Cardiac septum (tissue), 1 donor: ENCODE measurements at places on chromosomes 1 and 21. TPM values are rescaled to one million over a fixed set of nuclear protein-coding genes. Genes with fewer than 3 reads are reported as not detected.

DNA sequence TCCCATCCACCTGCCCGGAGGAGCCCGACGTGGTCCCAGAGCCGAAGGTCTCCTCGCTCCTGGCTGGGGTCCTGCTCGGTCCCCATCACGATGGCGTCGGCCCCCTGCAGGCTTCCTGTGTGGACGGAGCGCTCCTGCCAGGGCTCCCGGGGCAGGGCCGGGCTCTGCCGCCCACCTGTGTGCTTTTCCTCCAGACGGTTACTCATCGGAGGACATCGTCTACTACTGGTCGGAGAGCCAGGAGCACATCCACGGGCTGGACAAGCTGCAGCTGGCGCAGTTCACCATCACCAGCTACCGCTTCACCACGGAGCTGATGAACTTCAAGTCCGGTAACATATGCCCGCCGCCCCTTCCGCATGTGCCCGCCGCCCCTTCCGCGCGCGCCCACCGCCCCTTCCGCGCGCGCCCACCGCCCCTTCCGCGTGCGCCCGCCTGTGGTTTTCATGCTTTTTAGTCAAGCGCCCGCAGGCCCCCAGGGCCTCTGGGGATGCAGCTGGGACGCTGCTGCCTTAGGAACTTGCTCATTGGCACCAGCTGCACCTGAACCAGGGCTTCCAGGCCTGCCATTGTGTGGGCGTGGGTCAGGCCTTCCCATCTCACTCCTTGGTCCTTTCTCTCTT lies 8.9 kb downstream of the GABRD start:
- no peak for DNase-seq

GRCh38 chr1:226985839-226986463 lies 45.9 kb downstream of the COQ8A start:
- no peak for DNase-seq

- DNase-seq: no peak
These were observed 22.3 kb downstream of the MFSD2A start for GRCh38 chr1:39977202-39977601.

GRCh38 chr1:173205146-173206051 lies 1.7 kb downstream of the TNFSF4 start:
- no peak for DNase-seq

DNA sequence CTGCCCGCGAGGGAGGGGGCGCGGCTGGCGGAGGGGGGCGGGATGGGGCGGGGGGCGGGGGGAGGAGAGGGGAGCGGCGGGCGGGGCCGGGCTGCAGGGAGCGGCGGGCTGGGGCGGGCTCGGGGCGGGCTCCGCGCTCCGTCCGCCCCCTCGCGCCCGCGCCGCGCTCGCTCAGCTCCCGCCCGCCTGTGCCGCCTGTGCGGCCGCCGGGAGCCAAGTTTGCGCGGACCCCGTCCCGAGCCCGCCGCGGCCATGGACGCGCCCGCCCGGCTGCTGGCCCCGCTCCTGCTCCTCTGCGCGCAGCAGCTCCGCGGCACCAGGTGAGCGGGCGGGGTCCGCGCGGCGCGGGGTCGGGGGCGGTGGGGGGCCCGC lies at the start of gene GABRD:
Gene GABRD, plus strand, starts transcription at position 174 of the 372 bp plus-strand sequence. Its CDS starts 79 bp downstream, at position 253.
- no peak for DNase-seq

DNA sequence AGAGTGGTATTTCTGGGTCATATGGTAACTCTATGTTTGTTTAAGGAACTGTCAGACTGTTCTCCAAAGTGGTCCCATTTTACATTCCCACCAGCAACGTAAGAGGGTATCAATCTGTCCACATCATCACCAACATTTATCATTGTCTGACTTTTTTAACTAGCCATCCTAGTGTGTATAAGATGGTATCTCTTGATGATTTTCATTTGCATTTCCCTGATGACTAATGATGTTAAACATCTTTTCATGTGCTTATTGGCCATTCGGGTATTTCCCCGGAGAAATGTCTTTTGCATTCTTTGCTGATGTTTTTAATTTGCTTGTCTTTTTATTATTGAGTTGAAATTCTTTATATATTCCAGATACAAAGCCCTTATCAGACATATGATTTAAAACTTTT lies 370.1 kb upstream of the NR5A2 start:
- no peak for DNase-seq

DNA sequence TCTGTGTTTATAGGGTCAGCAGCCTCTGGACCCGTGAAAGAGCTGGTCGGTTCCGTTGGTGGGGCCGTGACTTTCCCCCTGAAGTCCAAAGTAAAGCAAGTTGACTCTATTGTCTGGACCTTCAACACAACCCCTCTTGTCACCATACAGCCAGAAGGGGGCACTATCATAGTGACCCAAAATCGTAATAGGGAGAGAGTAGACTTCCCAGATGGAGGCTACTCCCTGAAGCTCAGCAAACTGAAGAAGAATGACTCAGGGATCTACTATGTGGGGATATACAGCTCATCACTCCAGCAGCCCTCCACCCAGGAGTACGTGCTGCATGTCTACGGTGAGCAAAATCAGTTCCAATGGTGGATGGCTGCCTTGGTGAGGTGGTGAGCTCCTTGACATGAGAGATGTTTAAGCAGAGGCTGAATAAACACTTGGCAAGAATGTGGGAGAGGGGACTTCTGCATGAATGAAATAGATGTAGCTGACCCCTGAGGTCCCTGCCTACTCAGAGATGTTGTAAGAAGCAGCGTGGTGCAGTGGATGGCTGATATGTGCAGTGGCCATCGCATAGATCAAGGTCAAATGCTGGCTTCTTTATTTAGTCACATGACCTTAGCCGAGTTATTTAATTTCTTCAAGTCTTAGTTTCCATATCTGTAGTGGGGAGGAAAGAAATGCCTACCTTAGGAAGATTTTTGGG lies 9.3 kb downstream of the SLAMF7 start:
- DNase-seq: no peak

DNA sequence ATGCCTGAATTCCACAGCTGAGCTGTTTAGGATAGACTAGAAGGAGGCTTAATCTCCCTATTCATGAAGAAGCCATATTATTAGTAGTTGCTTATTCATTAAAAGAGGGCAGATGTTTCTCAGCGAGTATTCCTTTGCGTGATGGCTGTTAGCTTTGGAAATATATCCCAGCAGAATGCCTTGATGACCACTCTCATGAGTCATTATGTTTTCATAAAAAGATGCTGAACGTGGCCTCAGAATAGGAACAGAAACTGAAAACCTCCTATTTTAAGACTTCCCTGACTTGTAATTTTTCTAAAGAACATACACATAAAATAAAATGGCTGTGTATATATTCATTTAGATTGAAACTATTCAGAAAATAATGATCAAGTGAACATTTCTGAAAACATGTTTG lies 9.6 kb upstream of the PLA2G4A start:
- DNase-seq: no peak

- no peak for DNase-seq
These were observed 28.3 kb downstream of the DPT start for GRCh38 chr1:168700575-168701268.

- no peak for DNase-seq
These were observed 21.0 kb upstream of the CXADR start for GRCh38 chr21:17491716-17492414.

GRCh38 chr1:22566161-22566560 lies 2.9 kb downstream of the EPHA8 start:
- DNase-seq: no peak

DNA sequence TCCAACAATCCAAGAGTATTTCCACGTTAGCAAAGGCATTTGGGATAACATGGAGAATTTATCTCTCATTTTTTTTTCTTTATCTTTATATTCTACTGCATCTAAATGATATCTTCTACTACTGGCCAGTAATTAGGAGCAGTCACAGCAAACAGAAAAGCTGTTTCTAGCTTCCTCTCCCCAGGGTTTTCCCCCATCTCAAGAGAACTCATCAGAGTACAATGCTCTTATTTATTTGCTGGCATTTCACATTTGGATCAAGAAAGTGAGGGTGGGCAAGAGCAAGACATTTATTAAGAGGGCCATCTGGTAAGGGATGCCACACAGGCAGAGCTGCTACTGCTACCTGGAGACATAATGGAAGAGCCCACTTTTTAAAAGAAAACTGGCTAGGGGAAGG lies 368.2 kb downstream of the USH2A start:
- no peak for DNase-seq

GRCh38 chr1:174724219-174724618 lies 275.5 kb upstream of the CACYBP start:
- DNase-seq: no peak

GRCh38 chr1:215256936-215257679 lies 174.6 kb downstream of the KCNK2 start:
- no peak for DNase-seq

DNA sequence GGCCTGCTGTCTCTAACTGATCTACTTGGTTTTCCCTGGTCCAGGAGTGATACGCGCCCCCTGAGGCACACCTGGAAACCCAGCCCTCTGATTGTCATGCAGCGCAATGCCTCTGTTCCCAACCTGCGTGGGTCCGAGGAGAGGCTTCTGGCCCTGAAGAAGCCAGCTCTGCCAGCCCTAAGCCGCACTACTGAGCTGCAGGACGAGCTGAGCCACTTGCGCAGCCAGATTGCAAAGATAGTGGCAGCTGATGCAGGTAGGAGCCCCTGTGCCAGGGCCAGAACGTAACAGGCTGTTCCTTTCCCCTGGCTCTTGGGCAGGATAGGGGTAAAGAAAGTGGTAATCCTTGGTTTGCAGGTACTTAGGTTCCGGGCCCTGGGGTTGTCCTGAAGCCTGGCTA lies 6.8 kb downstream of the MTFR1L start:
- no peak for DNase-seq

DNA sequence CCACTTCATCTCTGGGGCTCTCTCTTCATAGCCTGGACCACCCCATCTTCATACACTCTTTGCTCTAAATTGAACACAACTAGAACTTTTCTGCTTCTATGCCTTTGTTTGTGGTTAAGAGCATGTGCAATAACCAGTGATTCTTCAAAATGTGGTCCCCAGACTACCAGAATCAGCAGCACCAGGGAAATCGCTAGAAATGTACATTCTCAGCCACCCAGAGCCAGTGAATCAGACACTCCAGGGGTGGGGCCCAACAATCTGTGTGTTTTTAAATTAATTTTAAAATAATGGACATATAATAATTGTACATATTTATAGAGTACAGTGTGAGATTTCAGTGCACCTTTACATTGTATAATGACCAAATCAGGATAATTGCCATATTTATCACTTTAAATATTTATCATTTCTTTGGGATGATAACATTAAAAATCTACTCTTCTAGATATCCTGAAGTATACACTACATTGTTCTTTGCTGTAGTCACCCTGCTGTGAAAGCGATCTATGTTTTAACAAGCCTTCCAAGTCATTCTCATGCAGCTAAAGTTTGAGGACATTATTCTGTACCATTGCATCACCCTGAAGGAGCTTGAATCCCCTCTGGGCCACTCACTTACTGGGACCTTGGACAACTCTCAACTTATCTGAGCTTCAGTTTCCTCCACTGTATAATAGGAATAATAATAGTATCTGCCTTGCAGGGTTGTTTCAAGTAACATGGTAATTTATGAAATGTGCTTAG lies 10.8 kb downstream of the GRHL3 start:
- DNase-seq: no peak

GRCh38 chr1:2643414-2644077 lies 10.7 kb upstream of the MMEL1 start:
- DNase-seq: no peak

DNA sequence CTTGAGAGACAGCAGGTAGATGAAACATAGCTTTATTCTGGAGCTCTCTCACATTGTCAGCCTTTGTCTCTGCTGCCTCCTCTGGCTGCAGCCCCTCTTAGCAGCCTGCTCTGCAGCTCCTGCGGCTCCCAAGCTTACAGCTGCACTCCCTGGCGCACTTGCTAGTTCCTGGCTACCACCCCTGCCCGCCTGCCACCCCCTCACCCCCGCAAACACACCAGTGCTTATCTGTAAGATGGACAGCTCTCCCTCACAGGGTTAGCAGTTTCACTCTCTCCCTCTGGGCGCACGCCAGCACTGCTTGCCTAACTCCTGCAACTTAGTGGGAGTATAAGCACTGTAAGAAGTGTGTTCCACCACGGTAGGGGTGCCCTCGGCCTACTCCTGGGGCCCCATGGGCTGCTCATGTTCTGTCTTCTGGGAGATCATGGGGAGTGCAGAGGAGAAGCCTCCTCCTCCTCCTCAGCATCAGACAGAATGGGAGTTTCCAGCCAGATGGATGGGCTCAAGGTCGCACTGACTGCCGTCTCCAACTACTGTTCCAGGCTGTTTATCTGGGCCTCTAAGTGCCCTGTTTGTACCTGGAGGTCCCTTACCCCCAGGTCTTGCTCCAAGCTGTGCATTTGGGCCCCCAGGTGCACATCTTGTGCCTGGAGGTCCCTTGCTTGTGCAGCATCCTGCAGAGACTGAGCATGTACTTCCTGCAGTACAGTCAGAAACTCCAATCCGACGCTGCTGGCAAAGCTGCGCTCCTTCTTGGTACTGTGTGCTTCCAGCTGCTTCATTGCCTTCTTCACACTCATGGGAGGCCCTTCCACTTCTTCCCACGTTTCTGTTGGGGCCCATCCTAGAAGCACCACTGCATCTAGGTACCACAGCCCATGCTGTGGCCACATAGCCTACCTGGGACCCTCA lies 1388.1 kb downstream of the AMY1C start:
- no peak for DNase-seq

- no peak for DNase-seq
These were observed 14.5 kb downstream of the LAPTM5 start for GRCh38 chr1:30742963-30743559.

- DNase-seq: peak; percentile 47
These were observed 7.0 kb upstream of the C1orf174 start for GRCh38 chr1:3907031-3907534.

GRCh38 chr1:17338706-17339493 lies 30.9 kb downstream of the PADI4 start:
- no peak for DNase-seq

ERMAP gene
- 8.5 TPM for total RNA-seq

MTMR11 gene
- 6.1 TPM for total RNA-seq

PLA2G5 gene
- 36.4 TPM for total RNA-seq

GATAD2B gene
- total RNA-seq: 45.7 TPM

RGS13 gene
- total RNA-seq: 0.27 TPM

HPCA gene
- not detected for total RNA-seq

GPA33 gene
- 2.7 TPM for total RNA-seq

PPIAL4G gene
- not detected for total RNA-seq

SPRR2B gene
- not detected for total RNA-seq

FH gene
- total RNA-seq: 192 TPM

LCE2A gene
- not detected for total RNA-seq

C8A gene
- not detected for total RNA-seq

PKP1 gene
- 0.16 TPM for total RNA-seq

ANKRD65 gene
- 1.8 TPM for total RNA-seq

KCNJ10 gene
- total RNA-seq: 0.05 TPM

PRAMEF26 gene
- not detected for total RNA-seq

LCE1D gene
- not detected for total RNA-seq
